Amygdala (tissue), 56 donors: ENCODE measurements at places on chromosomes 16 and 17.

GRCh38 chr16:50744881-50745280 is 3.0 kb downstream of the CYLD start:
- DNase-seq = no peak

DNA sequence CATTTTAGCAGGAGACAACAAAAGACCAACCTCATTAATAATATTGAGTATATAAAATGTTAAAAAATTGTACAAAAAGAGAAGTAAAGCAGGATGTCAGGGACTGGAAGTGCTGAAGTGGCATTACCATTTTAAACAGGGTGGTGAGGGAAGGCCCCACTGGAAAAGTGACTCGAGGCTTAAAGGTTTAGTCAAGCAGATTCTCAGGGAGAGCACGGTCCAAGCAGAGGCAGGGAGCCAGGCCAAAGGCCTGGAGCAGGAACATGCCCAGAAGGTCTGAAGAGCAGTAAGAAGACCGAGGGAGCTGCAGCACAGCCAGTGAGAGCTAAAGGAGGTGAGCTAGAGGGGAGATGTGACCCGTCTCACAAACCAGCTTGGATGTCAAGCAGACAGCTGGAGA is 7.6 kb downstream of the XPO6 start:
- DNase-seq = no peak

DNA sequence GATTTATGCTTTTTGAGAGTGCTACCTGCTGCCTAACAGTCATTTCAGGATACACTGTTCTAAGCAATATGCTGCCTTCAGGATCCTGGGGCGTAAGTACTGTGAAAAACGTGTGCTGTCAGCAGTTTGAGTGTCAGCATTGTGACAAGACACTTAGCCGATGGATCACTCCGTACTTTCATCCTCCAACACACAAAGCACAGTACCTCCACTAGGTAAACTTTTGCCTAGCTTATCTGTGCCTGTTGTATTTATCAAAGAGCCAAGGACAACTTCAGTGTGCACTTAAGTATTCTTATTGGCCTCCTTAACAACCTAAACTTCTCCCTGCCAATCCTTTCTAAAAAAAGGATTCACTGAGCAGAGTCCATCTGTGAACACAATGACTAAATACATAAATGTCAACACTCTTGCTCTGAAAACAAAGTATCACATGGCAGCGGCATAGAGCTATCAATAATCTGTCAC is 33.8 kb upstream of the PHLPP2 start:
- DNase-seq = no peak

DNA sequence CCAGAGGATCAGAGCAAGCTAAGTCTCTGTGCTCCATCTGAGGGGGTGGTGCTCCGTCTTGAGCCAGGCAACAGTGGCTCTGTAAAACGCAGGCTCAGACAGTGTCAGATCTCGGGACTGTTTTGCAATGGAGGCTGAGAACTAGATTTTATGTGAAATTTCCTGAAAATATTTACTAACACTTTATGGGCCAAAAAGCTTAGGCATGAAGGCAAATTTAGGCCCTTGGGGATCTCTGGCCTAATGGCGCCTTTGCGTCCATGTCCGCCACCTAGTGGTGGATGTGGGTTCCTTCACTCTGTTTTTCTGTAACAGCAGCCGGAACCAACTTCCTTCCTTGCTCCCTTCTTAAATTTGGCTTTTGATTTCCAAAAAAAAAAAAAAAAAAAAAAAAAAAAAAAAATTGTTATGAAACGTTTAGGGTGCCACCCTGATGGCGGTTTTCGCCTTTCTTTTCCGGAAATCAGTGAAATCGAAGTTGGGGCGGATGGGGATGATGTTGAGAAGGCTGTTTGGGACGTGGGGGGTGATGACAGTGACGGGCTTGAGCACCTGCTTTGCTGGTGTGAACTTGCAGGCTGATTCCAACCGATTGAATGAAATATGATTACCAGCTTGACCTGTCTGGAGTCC is 14.0 kb upstream of the ELAC2 start:
- no peak for DNase-seq

DNA sequence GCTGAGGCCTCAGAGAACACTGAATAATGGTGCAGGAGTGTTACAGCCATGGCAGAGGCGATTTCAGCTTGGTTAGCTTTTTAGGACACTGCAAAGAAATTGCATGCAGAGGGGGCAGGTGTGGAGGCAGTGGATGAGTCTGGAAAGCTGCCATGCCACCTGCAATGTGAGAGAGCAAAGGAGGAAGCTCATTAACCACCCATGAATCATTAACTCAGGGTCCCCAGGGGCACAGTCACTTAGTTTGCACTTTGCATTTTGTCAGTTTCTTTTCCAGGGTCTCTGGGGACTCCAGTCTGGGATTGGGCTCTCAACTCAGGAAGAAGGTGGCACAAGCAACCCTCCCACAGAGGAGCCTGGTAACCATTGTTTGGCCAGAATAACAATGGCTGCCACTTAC is 132.9 kb downstream of the USP31 start:
- no peak for DNase-seq

DNA sequence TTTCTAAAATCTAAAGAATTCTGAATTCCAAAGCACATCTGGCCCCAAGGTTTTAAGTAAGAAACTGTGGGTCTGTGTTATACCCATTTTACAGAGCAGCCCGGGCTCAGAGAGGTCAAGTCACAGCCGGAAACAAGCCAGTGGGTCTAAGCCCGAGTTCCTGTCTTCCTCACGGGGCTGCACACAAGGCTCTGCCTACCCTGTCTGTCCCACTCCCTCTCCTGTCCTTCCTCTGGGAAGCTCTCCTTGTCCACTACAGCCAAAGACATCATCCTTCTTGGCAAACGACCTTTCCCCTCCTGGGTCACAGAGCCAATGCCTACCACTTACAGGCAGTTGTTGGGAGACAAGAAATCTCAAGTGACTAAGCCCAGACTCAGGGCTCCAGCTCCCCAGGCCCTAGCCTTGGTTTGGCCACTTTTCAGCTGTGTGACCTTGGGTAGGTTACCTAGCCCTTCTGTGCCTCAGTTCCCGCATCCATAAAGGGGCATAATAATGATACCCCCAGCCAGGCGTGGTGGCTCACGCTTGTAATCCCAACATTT is 55.6 kb upstream of the MAP3K14 start:
- no peak for DNase-seq
